ENCODE measurements at places on chromosomes 6 and 20. TPM values are rescaled to one million over a fixed set of nuclear protein-coding genes. Genes with fewer than 3 reads are reported as not detected.

GRCh38 chr6:15327271-15327670, 81.4 kb downstream of the JARID2 start:
- peaks cover 6% of the 10 kb centered on the region for H3K36me3 ChIP-seq
- H3K27me3 ChIP-seq: no peaks in the 10 kb centered on the region
- H3K4me1 ChIP-seq: peaks cover 82% of the 10 kb centered on the region

- no peaks in the 10 kb centered on the region for H3K36me3 ChIP-seq
- DNase-seq: no peak
- H3K4me1 ChIP-seq: no peaks in the 10 kb centered on the region
- no peaks in the 10 kb centered on the region for H3K27me3 ChIP-seq
- H3K4me3 ChIP-seq: no peak overlapping the region
Measured at GRCh38 chr6:76230711-76231110, 158.2 kb upstream of the IMPG1 start.

DNA sequence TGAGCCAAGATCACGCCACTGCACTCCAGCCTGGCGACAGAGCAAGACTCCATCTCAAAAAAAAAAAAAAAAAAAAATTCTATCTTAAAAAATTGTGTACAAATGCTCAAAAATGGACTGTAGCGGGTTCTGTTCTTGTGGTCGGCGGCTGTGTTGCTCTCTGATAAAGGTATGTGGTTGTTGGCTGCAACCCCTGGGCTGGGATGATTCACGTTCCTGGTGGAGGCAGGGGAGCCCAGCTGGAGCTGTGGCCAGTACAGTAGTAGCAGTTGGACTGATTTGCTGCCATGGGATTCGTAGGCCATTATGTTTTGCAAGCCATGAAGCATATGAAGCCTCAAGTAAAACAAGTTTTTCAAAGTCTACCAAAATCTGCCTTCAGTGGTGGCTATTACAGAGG, 22.3 kb downstream of the MDN1 start:
- no peak for DNase-seq
- peaks cover 35% of the 10 kb centered on the region for H3K4me1 ChIP-seq
- H3K27ac ChIP-seq: peak overlapping the region; percentile 72
- peaks cover 4% of the 10 kb centered on the region for H3K36me3 ChIP-seq
- H3K4me3 ChIP-seq: no peak overlapping the region
- H3K27me3 ChIP-seq: no peaks in the 10 kb centered on the region

GRCh38 chr6:157597461-157598312, 216.7 kb downstream of the ZDHHC14 start:
- no peaks in the 10 kb centered on the region for H3K4me1 ChIP-seq
- peak; percentile 33 for DNase-seq
- no peak overlapping the region for H3K27ac ChIP-seq
- no peaks in the 10 kb centered on the region for H3K36me3 ChIP-seq
- no peaks in the 10 kb centered on the region for H3K27me3 ChIP-seq

DNA sequence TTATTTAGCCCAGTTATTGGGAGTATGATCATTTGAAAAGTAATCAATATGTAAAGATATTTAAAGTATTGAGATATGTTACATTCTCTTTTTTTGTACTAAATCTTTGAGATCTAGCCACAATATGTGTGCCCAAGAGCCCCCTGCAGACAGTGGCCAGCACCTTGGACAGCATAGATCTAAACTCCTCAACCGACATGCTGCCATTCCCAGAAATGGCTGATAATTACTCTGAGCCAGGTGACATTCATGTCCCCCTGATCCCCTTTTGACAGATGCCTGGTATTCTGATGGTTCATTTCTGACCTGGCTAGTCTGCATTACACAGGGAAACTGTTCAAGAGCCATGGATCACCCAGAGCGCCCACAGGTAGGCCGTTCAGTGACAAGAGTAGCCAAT, 177.1 kb downstream of the ZDHHC14 start:
- H3K27ac ChIP-seq: no peak overlapping the region
- H3K36me3 ChIP-seq: no peaks in the 10 kb centered on the region
- H3K4me1 ChIP-seq: peaks cover 21% of the 10 kb centered on the region
- H3K27me3 ChIP-seq: no peaks in the 10 kb centered on the region
- no peak overlapping the region for H3K4me3 ChIP-seq

ARMH2 gene
- not detected for total RNA-seq

Measured in activated T-cell treated with anti-CD3 and anti-CD28 coated beads, Interleukin-2, amount 50 U/mL, for 72 hours (primary cell).